NCI-H446 (cell line): ENCODE measurements at places on chromosomes 12 and 14.
A peak's percentile ranks its signal among the peaks of the same experiment; 100 is the strongest.

GRCh38 chr14:72024504-72024903 lies 92.3 kb downstream of the RGS6 start:
- DNase-seq, result no peak

- no peak for DNase-seq
Measured at GRCh38 chr14:51041883-51042282, 53.0 kb downstream of the TRIM9 start.

- peak; percentile 68 for DNase-seq
Measured at GRCh38 chr12:105382771-105383622, 52.5 kb downstream of the C12orf75 start.

DNA sequence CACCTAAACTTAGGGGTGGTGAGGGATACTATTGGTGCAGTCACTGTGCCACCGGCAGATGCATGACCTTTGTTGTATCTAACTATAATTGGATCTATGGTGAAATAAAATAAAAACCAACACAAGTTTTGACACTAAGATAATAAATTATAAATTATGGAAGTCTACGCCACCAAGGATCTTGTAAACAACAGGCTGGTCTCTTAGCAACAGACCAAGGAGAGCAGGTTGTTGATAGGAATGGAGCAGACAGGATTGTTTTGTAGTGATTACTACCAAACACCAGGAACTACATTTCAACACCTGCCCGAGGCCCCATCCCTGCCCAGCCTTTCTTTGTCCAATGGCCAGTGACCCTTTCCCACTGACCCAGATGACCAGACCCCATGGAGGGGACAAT lies 1178.0 kb downstream of the VRK1 start:
- no peak for DNase-seq

- DNase-seq, result no peak
Measured at GRCh38 chr14:32820181-32820580, 118.5 kb upstream of the NPAS3 start.

DNA sequence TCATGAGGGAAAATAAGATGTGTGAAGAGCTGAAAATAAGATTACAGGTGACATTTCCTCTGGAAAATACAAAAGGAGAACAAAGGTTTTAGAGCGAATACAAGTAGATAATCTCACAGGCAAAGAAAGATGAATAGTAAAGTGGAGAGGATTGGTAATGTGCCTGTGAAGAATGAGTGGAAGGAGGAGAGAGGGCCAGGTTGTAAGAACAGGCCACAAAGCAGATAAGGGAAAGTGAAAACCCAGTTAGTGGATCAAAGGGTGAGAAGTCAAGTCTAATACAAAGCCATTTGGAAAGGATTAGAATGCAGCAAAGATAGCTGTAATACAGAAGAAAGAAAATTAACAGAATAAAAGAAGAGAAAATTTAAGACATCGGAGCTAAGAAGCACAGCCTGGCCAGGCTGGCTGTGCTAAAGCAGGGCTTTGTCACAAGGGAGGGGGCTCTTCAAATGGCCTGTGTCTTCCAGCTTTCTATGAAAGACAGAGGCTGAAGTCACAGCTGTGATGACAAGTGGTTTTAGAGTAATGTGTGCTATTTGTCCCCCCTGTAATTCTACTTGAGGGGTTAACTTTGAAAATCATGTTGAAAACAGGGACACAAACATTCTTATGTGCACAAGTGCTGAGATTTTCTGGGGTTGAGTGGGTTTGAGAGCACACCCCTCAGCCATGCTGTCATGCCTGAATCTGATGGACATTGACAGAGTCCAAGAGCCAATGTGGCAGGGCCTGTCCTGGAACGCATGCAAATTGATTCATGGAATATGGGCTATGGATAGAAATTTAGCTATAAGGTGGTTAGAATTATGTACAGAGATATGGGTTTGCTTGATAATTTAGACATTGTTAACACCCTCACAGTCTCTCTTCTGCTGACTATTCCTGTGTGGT lies 344.5 kb upstream of the NAV3 start:
- no peak for DNase-seq

DNA sequence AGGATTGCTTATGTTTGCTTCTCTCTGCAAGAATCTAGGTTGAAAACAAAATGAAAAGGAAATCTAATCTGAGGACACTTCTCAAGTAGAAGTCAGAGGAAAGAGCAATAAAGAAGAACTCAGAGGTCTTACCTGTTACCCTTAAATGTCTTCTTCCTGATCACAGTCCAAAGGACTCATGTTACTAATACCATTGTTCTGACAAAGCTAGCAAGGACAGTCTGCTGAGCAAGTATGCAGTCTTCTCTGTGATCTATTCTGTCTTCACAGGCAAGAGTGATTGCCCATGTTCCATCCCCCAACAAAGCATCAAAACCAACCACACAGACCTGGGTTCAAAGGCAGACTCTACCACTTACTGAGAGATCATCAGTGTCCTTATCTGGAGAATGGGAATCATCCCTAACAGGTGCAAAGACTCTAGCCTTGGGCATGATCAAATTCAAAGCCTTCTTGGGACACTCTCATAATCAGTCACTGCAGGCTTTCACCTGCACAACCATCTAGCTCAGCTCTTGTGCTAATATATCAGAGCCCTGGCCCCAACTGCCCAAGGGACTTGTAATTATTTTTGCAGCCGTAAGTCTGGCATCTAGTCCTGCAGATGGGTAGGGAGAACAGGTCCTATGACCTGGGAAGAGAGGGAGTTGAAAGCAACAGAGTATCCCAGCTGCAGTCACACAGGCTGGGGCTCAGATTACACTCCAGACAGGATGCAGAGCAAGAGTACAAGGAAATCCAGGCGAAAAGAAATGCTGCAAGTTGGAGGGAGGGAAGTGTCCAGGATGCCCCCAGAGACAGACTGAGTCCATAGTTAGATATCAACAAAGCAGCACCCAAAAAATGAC lies 97.9 kb upstream of the NUDT4 start:
- no peak for DNase-seq

DNA sequence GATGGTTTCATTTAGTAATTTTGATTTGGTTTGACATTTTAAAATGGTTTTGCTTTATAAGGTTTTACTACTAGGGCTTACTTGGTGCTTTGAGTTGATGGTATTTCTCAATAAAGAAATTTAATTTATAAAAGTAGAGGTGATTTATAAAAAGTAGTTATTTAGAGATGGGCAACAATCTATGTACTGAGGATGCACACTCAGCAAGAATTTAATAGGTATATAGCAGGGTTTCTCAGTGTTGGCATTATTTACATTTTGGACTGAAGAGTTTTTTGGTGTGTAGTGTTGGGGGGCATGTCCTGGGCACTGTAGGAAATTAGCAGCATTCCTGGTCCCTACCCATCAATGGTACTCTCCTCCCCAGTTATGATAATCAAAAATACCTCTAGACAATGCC lies 47.7 kb downstream of the PPHLN1 start:
- DNase-seq, result no peak

- DNase-seq, result no peak
Measured at GRCh38 chr12:58081488-58081887, 140.1 kb downstream of the ATP23 start.

DNA sequence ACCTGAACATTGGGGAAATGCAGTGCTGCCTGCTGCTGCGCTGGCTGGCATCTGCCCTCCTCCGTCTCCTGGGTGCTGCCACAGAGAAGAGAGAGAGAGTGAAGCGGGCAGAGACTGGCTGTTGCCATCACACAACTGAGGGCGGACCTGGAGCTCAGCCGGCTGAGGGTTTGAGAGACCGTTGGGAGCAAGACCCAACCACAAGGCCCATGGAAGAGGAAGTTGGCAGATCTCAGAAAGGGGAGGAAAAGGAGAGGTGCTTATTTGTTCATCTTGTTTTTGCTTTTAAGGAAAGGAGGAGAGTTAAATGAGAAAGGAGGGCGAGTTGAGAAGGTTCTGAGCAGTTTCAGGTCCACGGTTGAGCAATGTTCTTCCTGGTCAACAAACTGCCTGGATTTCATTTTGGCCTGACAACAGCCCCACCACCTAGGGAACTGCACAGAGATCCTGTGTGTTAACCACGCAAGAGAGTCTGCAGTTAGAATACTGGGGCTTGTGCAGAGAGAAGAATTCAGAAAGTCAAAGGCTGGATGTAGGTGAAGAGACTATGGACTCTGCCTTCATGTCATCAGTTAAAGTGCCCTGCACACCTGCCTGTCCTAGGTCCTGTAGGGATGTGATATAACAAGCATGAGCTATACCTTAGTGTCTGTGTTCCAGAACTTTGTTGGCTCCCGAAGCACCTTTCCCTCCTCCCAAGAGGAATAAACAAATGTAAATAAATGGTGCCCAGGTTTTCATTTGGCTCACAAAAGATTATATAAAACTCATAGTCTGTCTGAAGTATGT lies 124.6 kb downstream of the ETV6 start:
- no peak for DNase-seq

GRCh38 chr14:54889919-54890318 lies 12.7 kb downstream of the GCH1 start:
- no peak for DNase-seq

- no peak for DNase-seq
Measured at GRCh38 chr12:56278905-56279304, 12.2 kb downstream of the COQ10A start.

- DNase-seq, result no peak
Measured at GRCh38 chr14:50425816-50426215, 29.1 kb upstream of the CDKL1 start.

DNA sequence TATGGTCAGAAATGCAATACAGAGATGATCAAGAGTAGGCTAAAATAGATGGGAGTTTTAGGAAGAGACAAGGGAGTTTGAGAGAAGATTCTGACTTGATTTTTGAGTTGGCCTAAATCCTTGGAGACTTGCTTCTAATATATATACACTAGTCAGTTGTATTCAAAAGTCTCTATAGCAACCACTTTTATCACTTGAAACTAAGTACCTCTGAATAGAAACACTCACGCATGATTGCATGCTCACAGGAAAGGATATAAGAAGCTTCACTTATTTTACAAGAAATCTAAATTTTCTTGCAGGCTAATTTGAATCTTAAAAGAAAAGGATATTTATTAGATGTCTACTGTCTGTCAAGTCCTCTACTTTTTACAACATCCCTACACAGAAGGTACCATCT lies 316.8 kb downstream of the SNAPC1 start:
- no peak for DNase-seq

- no peak for DNase-seq
Measured at GRCh38 chr14:34212172-34212929, 249.7 kb downstream of the SPTSSA start.

DNA sequence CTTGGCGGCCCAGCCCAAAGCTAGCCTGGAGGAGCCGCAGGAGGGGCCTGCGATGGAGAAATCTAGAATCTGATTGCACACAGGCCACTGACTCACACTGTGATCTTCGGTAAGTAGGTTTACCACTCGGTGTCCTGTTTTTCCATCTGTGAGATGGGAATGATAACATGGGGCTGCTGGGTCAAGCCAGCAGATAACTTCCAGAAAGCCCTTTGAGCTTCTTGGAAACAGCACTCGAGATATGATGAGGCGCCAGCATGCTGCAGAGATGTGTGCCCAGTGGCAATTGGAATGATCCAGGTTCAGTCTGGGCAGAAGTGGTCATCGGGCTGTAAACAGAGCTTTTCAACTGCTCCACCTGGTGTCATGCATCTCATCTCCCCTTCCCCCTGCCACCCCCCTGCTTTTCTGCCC lies 771.3 kb upstream of the TBX3 start:
- DNase-seq, result no peak

DNA sequence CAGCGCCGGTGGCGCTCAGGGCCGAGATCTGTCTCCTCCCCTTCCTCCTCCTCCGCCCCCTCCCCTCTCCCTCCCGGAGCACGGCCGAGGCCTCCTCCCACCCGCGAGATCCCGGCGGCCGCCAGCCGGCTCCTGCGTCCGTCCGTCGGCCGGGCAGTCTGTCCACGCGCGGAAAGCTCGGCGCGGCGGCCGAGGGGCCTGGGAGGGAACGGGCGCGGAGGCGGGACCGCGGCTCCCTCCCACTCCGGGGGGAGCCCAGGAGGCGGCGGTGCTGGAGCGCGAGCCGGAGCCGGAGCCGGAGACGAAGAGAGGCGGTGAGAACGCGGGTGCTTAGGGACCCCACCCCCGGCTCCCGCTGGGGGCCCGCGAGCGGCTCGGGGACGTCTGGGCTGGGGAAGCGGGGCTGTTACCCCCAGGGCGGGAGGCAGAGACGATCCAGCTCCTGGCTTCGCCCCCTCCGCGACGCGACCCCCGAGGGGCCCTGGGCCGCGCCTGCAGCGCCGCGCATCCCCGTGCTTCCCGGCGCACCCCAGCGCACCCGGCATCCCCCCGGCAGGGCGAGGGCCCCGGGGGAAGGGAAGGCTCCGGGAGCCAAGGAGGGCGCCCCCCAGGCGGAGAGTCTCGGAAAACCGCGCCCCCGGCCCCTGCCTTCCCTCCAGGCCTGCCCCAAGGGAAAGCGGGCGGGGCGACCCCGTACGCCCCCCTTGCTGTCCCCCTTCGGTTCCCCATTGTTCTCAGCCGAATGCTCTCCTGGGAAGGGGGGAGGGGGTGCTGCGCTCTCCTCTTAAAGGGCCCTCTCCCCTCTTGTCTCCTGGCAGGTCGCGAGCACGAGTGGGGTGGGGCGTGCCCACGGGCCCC lies at the start of gene DTX1:
Gene DTX1, plus strand, starts transcription at position 100 of the 858 bp plus-strand sequence. CDS start 1,463 bp downstream, outside the sequence.
- no peak for DNase-seq

DNA sequence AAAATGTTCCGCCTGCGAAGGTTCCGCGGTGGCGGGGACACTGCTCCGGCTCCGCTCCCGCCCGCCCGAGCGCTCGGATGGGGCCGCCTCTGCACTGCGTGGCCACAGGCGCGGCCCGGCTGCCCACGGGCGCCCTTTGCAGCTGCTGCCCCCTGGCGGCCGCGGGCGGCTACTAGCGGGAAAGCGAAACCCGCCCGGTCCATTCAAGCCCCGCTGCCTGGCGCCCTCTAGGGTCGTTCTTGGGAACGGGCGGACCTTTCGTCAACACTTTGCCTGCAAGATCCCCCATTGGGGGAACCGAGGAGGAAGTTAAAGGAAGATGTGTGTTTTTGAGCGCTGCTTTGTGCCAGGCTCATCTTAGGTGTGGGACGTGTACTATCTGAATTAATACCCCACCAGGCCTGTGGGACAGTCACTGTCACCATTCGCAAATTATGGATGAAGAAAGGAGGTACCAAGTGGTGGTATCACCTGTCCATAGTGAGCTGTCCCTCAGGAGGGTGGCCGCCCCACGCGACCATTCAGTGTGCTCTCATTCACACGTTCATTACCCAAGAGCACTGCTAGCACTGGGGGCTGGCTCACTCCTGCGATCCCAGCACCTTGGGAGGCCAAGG lies 19.4 kb downstream of the GPR132 start:
- DNase-seq, result peak; percentile 71

- DNase-seq, result peak; percentile 39
Measured at GRCh38 chr12:95848575-95849388, 10.0 kb upstream of the SNRPF start.

DNA sequence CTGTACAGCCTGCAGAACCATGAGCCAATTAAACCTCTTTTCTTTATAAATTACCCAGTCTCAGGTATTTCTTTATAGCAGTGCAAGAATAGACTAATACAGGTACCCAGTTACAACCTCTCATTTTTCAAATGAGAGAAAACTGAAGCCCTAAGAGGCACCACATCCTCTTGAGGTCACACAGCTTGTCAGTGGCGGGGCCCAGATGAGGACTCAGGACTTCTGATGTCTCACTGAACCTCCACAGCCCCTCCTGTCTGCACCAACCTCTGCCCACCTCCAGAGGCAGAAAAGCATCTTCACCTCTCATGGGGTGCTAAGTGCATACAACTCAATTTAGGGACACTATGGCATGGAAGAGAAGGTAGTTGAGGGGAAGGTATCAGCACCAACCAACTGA lies 120.7 kb downstream of the CRACR2A start:
- no peak for DNase-seq

- peak; percentile 65 for DNase-seq
Measured at GRCh38 chr14:104422837-104423681, 156.5 kb upstream of the C14orf180 start.
